ENCODE measurements at places on chromosomes 16 and 17.

DNA sequence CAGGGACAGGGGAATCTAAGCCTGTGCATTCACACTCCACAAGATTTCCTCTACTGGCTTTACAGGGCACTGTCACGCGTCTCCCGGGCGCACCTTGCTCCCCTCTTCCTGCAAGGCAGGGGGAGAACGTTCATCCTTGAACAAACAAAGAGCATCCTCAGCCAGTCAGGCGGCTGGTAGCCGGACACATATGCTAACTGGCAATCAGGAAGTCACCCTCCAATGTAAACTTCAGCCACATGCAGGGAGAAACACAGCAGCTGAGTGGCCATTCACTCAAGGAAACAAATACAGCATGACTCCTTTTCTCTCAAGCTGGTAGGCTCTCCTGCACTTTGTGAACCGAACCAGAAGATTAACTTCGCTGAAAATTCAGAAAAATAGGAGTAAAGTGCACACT, 10.8 kb upstream of the HSBP1 start:
- DNase-seq: no peak

DNA sequence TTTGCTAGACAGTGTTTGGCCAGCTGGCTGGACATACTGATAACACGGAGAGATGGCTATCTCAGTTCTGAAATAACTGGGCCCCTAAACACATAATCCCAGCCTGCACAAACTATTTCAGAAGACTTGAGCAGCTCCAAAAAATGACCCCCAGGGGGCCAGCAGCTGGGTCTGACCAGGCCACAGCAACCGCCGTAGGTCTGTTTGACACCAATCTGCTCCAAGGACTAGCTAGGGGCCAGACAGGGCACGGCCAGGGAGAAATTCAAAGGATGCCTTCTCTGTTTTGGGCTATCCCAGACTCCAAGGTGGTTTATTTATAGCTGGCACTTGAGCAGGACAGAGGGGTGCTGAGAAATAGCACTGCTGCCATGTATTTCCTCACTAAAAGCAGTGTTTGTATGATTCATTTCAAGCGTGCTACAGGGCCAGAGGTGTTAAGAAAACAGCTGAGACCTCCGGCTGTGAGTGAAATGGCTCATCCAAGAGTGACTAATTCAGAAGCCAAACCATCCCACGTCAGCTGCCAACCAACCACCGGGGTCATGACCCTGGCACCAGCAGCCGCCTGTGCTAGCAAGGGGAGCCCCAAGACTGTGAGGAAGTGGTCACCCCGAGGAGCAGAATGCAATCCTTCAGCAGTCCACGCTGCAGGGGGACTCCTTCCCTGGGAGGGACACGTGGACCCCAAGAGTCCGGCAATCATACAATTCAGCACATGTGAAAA, 5.7 kb downstream of the GGA2 start:
- DNase-seq: peak; percentile 75

DNA sequence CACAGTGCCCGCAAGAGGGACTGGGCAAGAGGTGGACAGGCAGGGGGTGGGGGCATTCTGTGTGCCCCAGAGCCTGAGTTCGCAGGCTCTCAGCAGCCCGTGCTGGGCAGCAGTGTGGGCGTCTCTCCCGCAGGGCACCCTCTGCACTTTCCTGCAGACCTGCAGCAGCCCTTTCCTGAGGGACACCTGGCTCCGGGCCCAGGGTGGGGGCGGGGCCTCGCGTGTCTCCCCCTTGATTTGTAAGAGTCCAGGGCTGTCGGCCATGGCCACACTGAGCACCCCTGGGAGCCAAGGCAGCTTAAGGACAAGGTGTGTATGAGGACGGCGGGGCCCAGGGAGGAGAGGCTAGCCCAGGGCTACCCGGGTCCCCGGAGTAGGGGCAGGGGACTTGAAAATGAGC, 33.4 kb upstream of the SLC38A10 start:
- DNase-seq: no peak

GRCh38 chr16:75758215-75758614, 31.9 kb upstream of the CPHXL start:
- DNase-seq: no peak

DNA sequence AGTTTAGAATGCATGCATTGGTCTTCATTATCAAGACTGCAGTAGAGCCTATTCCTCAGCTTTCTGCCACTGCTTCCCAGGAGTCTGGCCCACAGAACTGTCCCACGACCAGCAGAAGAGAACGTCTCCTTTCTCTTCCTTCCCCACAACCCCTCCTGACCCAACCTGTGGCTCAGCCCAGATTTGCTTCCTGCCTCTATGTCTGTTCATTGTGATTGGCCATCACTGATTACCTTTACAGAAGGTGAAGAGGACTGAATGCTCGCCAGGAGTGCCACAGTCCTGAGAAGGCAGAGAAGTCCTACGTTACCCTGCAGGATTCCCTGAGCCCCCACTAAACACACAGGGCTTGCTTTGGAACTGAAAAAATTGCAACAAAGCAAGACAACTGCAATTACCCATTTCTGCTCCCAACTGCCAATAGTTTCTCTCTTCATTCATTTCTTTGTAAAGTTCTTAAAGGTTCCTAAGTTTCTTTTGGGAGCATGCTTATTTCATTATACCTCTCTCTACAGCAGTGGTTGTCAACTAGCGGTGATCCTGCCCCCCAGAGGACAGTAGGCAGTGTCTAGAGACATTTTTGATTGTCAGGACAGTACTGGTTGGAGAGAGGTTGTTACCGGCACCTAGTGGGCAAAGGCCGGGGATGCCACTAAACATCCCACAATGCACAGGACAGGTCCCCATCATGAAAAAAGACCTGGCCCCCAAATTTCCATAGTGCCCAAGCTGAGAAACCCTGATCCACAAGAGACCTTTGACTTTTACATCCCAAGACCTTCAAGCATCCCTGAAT, 4.5 kb upstream of the NAT9 start:
- no peak for DNase-seq

DNA sequence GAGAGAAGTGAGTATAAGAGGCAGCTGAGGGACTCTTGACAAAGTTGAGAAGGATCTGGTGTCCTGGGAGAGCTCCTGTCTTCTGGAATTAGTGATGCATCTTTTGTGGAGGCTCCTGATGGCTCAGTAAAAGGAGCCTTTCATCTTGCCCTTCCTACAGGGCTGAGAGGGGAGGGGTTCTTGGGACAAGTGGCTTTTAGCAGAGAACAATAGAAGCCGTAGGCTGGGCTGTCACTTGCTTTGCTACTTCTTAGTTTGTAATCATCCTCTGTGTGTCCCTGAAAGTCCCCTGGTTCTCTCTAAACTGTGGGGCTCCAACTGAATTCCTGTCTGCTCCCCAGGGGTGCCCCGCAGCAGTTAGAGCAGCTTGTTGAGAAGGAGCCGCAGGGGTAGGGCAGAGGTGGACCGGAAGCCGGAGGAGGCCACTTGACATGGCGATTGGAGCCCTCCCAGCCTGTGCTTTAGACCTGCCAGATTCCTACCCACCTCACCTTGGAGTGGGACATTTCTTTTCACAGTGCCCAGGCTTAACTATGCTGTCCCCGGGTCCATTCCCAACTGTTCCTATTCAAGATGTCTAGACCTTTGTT, 85.1 kb downstream of the PRKCA start:
- no peak for DNase-seq

- DNase-seq: no peak
Observed at GRCh38 chr16:87471278-87472141, 21.3 kb downstream of the ZCCHC14 start.

DNA sequence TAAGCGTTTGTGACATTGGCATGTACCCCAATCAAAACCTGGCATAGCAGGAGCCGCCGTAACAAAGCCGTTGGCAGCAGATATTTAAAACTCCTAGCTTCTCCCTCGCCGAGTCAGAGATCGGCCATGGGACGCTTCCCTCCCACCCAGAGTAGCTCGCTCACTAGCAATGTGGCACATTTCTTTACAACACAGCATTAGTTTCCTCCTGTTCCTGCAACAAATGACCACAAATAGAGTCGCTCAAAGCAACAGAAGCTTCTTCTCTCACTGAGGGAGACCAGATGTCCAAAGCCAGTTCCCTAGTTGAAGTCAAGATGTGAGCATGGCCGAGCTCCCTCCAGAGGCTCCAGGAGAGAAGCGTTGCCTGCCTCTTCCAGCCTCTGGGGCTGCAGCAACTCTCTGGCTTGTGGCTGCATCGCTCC, 106.7 kb downstream of the RBFOX3 start:
- no peak for DNase-seq

DNA sequence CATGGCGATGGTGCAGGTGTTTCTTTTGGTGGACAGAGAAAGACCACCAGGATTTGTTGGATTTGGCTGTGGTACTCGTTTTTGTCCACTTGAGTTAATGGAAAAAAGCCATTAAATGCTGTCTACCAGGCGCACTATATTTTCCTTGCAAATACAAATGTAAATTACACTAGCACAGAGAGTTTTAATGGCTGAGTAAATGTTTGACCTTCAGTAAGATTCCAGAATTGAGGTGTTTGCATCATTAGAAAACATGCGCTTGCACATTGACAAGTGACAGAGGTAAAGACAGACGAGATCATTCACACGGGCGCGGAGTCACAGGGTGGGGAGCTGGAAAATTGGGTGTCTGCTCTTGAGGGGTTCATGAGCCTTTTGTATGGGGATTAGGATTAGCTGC, 53.5 kb upstream of the AKTIP start:
- no peak for DNase-seq

- DNase-seq: no peak
Observed at GRCh38 chr16:27464626-27465482, 62.9 kb downstream of the IL21R start.

GRCh38 chr17:74873874-74874614, 1.2 kb upstream of the FDXR start:
- no peak for DNase-seq

DNA sequence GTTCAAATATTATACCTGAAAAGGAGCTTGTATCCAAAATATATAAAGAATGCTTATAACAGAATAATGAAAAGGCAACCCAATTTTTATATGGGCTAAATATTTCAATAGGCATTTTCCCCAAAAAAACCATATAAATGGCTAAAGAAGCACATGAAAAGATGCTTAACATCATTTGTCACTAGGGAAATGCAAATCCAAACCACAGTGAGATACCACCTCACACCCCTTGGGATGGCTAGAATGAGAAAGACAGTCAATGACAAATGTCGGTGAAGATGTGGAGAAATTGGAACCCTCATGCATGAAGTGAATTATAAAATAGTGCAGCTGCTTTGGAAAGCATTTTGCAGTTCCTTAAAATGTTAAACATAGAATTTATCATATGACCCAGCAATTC, 3.1 kb downstream of the TNFRSF13B start:
- DNase-seq: no peak

Data from stimulated activated CD8-positive, alpha-beta memory T cell treated with anti-CD3 and anti-CD28 coated beads, Interleukin-4, amount 100 ng/mL, for 24 hours (primary cell).